ENCODE measurements at places on chromosomes 3 and 15.

GRCh38 chr3:136835813-136836510 lies 17.0 kb downstream of the SLC35G2 start:
- DNase-seq, result no peak

DNA sequence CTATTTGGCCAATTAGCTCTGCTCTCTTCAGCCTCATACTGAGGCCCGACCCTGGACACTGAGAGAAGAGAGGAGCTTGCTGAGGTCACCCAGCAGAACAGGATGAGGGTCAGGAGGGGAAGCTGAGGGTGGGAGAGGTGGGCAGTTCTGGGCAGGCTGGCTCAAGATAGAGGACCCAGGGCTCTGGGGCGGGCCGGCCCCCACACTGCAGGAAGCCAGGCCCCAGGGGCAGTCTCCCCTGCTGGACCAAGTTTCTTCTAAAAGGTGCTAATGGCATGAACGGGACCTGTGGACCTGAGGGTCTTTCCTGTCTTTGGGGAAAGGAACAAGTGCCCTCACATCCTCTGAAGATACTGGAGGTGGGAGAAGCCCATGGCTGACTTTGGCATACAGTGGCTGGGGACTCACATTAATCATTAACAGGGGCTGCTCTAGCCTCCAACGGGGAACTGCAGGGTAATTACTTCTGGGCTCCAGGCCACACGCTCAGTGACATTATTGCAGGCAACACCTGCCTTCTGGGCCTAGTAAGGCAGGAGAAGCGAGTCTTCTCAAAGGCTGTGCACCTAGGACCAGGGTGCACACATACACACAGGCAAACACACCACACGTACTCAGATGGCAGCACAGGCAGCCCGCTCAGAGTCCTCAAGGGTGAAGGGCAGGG lies 10.6 kb downstream of the HCN4 start:
- no peak for DNase-seq

DNA sequence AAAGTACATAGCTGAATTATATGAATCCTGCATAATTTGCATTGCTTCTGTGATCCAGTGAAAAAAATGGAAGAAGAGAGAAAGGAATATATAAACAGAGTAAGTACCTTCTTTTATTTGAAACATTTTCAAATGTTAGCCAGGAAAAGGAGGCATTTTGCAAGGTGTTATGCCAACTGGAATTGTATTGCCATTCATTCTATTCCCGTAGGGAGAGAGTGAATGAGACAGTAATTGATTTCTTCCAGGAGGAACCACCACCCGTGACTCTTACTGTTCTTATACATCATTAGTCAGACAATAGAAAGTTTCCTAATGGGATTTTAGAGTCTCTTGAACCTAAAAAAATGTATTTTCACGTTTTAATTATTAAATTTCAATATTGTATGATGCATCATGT lies 324.1 kb upstream of the ALCAM start:
- no peak for DNase-seq

GRCh38 chr3:148366743-148367410 lies 330.8 kb upstream of the AGTR1 start:
- DNase-seq, result no peak

DNA sequence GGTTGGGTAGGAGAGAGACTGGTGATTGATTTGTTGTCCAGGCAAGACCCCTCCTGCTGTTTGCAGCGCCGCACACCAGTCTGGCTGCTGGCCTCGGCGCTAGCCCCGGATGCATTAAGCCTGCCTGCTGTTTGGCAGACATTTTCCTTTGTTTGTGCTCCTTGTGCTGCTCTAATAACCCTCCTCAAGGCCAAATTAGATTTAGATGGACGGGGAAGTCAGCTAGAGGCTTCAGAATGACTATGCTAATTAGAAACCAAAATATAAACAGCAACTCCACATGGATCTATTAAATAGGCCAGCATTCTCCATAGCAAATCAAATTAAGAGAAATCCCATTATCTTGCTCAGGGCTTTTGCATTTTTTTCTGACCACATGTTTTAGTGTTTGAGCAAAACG lies 445.2 kb downstream of the SQOR start:
- DNase-seq, result peak; percentile 60
